ENCODE measurements at places on chromosomes 11 and 22.

GRCh38 chr11:100119176-100119575, 567.9 kb upstream of the ARHGAP42 start:
- no peak for DNase-seq

GRCh38 chr11:18264035-18264434, 2.0 kb upstream of the SAA1 start:
- no peak for DNase-seq

GRCh38 chr11:62726915-62727164, 417 bp downstream of the HNRNPUL2 start:
- peak; percentile 91 for DNase-seq

DNA sequence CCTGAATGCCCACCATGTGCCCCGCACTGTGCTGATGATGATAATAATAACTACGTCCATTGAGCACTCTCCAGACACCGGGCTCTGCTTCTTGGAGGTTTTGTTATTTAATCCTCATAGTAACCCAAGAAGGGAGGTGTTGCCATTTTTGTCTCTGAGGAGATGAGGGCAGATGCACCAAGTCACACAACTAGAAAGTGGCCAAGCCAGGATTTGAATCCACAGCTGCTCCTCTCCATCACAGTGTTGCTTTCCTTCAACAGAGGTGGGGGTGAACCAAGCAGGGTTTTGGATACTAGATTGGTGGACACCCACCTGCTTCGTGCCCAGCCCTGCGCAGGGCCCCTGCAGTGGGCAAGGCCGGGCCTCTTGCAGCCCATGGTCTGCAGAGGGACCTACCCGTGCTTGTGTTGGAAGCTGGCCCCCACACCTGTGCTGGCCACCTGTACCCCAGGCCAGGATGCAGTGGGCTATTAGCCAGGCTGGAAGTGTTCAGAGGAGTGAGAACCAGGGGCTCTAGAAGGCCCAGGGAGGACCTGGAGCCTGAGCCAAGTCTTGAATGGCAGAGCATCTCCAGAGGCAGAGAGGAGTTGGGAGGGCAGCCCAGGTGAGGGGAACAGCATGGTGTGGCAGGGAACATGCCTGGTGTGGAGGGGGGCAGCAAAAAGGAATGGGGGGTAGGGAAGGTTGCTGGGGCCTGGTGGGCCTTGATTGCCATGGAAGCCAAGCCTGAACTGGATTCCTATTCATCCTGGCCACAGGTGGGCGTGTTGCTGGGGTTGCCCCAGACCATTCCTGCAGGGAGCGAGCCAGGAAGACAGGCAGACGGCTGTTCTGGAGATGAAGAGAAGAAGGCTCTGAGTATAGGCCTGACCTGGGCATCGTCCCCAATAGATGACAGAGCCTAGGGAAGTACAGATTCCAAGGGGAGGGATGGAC, 2.7 kb upstream of the DPP3 start:
- no peak for DNase-seq

DNA sequence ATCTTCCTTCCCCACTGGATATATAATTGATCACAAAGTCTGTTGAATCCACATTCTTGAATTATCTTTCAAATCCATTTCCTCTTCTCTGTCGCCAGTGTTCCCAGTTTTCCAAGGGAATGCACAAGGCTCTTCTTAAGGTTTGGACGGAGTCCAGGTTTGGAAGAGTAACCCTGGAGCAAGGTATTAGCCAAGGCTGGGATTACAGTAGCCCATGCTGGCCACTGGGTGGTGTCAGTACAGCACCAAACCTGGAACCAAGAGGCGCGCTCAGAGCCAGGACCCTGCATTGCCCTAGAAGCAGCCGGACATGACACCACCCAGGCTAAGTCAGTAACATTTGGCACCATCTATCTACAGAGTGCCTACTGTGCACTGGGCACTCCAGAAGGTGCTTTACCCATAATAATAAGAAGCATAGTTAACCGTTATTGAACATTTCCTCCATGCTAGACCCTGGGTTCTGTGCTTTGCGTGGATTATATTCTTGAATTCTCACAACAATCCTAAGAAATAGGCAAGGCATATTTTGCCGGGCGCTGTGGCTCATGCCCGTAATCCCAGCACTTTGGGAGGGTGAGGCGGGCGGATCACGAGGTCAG, 48.0 kb upstream of the CLPB start:
- DNase-seq = no peak

DNA sequence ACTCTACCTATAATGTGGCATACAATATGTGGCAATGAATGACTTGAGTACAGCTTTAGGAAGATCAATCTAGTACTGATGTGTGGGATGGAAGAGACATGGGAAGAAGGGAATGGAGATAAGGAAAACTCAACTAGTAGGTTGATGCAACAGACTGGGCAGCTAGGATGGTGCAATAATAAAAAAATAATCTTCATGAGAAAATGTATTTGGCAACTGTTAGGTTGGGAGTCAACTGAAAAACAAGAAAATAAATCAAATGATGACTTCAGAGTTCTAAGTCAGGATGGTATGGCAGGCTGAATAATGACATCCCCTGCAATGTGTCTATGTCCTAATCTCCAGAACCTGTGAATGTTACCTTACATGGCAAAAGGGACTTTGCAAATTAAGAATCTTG, 236.8 kb upstream of the PITPNB start:
- no peak for DNase-seq

- no peak for DNase-seq
Measured at GRCh38 chr11:22666688-22667439, 453 bp downstream of the GAS2 start.

GRCh38 chr11:126969865-126970479, 30.6 kb downstream of the KIRREL3 start:
- DNase-seq = no peak

GRCh38 chr11:69448471-69449284, 32.8 kb upstream of the LINC01488 start:
- DNase-seq = no peak

- DNase-seq = no peak
Measured at GRCh38 chr11:76206327-76207081, at the start of gene WNT11. TSS of gene WNT11 (minus strand) at chr11:76206502. CDS start at chr11:76206407, 95 bp downstream.

DNA sequence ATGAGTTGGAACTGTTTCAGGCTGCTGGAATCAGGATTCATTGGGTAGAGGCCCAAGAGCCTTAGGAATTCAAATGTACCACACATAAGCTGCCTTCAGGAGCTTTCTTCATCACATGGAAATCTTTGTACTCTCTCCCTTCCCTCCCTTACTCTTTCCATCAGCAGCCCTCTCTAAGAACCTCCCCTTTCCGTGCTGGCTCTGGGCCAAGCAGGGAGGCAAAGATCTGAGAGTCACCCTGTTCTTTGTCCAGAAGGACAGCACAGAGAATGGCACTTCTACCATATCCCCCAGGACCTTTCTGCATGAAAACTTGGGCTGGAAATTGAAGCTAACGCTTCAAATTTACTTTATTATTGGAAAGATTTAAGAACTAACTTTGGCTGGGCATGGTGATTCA, 20.7 kb upstream of the TPBGL start:
- DNase-seq = no peak

All from coronary artery (tissue), 2 donors.